HEK293T (cell line): ENCODE measurements at places on chromosomes 3 and 15.

GRCh38 chr3:60949146-60949545 lies 302.1 kb downstream of the FHIT start:
- no peak for DNase-seq

- no peak for DNase-seq
Measured at GRCh38 chr3:133457465-133458067, 57.7 kb downstream of the BFSP2 start.

DNA sequence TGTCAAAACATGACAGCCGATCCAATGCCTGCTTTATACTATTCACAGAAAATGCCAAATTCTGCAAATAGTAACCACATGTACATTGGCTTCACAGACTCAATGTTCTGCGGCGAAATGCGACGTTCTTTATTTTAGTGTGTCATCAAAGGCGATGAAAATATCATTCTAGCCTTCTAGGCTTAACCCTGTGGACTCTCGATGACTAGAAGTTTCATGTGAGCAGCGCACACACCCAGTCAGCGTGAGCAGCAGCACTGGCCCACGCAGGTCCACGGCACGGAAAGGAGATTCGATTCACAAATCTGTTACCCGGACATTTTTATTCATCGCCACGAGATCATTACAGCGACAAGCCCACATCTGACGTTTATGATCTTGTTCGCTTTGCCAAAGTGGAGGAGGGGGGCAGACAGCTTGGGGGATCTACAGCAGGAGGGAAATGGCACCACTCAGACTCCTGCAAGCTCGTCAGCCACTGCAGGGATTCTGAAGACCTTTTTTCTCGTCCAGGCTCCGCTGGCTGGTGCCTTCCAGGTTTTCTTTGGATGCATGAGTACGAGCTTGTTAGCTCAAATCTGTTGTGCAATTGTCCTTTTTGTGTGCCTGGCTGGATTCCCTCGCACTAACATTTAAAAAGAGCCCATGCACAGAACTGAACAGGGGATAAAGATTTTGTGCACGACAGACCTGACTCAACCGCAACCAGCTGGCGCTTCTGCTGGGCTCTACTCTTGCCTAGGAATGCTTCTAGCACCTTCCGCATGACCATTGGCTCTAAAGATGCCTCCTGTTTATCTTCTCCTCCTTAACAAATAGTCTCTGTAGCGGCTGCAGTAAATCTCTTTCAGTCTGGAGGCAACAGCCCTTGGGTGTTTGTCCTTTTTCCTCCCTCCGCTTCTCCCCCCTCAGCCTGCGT lies 938.4 kb downstream of the MCTP2 start:
- no peak for DNase-seq

DNA sequence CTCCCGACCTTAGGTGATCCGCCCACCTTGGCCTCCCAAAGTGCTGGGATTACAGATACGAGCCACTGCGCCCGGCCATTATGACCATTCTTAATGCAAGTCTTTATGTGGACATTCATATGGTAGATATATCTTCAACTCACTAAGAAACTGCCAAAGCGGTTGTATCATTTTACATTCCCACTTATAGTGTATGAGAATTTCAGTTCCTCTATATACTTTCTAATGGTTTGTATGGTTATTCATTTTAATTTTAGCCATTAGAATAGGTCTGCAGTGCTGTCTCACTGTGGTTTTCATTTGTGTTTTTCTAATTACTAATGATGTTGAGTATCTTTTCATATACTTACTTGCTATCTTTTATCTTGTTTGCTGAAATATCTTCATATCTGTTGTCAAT lies 32.5 kb downstream of the TCF12 start:
- no peak for DNase-seq
